ENCODE measurements at places on chromosomes 6 and 20.
A peak's percentile ranks its signal among the peaks of the same experiment; 100 is the strongest.

GRCh38 chr6:14763139-14763538 lies 482.7 kb upstream of the JARID2 start:
- DNase-seq = no peak

GRCh38 chr6:134415656-134416055 lies 97.7 kb upstream of the SGK1 start:
- DNase-seq = no peak

GRCh38 chr20:44962483-44962882 lies 2.3 kb upstream of the TOMM34 start:
- DNase-seq = no peak

DNA sequence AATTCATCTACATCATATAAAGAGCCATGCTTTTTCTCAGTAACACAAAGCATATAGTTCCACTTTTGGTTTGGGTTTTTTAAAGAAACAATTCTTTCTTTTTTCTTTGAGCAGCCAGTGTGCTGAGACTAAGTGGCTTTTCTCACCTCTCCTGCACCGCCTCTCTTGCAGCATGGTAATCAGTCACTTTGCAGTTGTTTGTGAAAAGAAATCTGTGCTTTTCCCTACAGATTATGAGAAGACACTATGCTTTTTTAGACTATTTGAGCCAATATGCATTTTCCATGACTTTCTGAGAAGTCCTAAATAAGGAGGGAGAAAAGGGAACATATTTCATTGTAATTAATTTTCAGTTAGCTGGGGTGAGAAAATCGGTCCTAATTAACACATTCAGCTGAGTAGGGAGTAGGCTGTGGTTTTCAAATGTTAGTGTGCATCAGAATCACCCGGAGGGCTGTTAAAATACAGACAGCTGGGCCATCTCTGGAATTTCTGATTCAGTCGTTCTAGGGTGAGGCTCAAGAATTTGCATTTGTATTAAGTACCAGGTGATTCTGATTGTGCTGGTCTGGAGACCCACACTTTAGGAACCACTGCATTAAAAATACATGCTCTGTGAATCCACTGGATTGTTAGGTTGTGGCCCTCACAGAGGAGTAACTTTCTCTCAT lies 155.2 kb downstream of the TINAG start:
- DNase-seq = no peak

- DNase-seq = no peak
Measured at GRCh38 chr20:53493311-53493857, 100.3 kb downstream of the ZNF217 start.

GRCh38 chr6:137200288-137200687 lies 18.9 kb downstream of the IFNGR1 start:
- DNase-seq = no peak

DNA sequence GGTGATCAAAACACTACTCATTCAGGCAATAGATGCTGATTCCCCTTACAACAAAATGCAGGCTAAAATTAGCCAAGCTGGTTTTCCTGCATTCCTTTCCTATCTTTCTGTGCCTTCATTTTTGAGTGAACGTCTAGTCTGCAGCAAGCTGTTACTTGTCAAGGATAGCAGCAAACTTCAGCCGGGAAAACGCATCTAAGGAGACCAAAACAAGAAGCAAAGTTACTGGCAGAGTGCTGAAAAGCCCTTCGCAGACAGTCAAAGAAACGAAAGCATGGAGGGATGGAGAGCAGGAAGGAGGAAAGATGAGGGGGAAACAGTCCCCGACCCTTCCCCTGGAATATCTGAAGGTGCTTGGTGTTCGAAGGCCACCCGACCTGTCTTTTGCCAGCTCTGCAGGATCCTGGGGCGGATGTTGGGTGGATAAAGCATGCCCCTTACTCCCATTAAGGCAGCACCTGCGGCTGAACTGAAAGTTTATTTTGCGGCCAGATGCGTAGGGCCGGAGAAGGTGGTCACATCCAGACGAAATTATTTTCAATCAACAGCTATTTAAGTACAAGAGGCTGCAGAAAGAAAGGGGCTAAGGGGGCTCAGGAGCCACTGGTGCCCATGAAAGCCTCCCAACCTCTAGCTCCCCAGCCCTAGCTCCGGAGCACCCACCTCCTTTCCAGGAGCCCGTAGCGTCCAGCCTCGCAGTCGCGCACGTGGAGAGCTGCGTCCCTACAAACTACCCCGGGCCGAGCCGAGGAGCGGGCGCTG lies 538 bp downstream of the FERMT1 start:
- no peak for DNase-seq

- DNase-seq = no peak
Measured at GRCh38 chr6:111996144-111996865, 57.6 kb upstream of the CCN6 start.

GRCh38 chr6:81373414-81373813 lies 379.1 kb downstream of the TENT5A start:
- DNase-seq = no peak

DNA sequence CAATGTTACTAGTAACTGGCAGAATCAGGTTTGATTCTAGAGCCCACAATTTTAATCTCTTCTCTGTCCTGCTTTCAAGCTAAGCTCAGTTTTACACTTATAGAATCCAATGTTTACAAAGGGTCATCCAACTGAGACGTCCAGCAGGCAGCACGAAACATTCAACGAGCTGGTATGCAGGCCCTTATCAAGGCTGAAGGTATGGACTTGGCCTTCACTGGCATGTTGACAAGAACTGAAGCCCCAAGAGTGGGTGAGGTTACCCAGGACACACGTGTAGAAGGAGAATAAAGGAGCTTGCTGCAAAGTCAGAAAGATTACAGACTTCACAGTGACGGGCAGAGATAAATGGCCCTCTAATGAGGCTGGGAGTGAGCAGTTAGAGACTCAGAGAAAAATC lies 187.4 kb downstream of the KIF16B start:
- DNase-seq = no peak

GRCh38 chr20:58963060-58963584 lies 17.9 kb upstream of the NELFCD start:
- DNase-seq = no peak

DNA sequence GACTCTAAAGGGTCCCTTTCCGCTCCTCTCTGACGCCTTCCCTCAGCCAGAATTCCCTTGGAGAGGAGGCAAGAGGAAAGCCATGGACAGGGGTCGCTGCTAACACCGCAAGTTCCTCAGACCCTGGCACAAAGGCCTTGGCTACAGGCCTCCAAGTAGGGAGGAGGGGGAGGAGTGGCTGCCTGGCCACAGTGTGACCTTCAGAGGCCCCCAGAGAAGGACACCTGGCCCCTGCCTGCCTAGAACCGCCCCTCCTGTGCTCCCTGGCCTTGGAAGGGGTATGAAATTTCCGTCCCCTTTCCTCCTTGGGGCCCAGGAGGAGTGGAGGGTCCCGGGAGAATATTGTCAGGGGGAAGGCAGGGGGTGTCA lies 2.7 kb downstream of the VEGFA start:
- no peak for DNase-seq

GRCh38 chr20:62900052-62900691 lies 26.1 kb downstream of the DIDO1 start:
- peak; percentile 64 for DNase-seq

GRCh38 chr6:157753291-157753690 lies 69.8 kb upstream of the SNX9 start:
- DNase-seq = no peak

DNA sequence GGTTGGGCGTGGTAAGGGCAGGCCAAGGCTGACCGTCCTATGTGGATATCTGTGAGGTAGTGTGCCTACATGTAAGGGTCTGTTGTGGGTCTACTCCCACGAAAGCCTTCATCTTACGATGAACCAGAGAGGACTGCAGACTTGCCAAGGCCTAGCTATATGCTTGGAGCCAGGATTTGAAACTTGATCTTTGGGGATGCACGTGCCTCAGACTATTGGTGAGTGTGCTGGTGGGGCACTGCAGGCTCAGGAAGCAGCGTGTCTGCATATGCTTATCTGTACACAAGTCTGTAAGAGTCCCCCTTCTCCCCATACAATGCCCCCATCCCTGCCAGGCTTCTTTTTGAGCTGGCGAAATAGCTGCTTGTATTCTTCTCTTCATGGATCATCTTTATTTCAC lies 17.9 kb downstream of the PLCG1 start:
- DNase-seq = no peak

DNA sequence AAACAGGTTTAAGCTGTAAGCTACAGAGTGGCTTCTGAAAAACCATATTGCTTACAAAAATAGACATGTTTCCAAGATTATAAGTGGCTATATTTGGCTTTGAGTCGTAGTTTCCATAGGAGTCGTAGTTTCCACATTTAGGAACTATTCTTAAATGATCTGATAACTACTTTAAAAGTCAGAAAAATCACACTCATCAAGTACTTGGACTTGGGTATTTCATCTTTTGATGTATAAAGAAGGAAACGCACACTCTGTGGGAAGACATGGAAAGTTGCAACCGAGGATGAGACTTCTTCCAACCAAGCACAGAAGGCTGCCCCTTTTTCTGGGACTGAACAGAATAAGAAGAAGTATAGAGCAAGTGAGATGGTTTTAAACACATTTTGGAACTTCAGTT lies 118.3 kb downstream of the KHDRBS2 start:
- no peak for DNase-seq

- DNase-seq = peak; percentile 30
Measured at GRCh38 chr6:31737991-31738979, 1.5 kb upstream of the MSH5 start.

DNA sequence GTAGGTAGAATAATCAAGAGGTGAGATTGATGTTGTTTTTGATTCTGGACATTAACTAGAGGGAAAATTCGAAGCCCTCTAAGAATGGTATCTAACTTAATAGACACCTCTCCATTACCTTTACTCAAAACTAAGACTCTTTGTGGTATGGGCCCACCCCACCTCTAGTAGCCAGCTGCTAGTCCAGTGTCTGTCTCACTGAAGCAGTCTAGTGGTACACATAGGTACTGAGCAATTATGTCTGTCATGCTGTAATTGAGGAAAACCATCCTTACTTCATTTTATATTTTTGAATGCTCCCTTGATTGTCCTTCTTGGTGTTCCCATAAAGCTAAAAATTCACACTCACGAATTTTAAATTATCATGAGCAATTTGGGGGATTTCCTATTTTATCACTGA lies 290.7 kb downstream of the ARHGAP18 start:
- DNase-seq = no peak

GRCh38 chr6:31354864-31355582 lies 2.0 kb downstream of the HLA-B start:
- DNase-seq = no peak

DNA sequence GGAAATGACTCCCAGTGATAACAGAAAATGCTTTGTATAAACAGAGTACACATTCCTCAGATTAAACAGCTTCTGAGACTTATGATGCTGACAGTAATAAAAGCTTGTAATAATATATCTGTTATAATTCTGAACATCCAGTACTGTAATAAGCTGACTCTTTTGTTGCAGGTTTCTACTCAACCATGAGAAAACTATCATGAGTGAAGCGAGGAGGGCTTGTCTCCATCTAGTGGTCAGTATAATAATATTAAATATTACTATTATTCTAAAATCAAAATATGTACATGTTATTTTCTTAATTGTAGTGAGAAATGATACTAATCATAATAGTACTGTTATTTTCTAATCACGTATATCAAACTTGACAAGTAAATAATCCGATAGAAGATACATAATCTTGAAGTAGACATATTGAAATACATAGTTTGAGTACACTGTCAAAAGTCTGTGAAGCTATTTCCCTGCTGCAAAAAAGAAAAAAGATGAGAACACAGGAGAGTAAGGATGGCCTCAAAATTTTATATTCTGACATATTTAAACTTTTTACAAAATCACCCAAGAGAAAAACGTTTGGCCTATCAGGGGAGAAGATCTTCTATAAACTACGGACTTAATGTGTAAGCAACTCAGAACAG lies 183.1 kb downstream of the MOXD1 start:
- no peak for DNase-seq

DNA sequence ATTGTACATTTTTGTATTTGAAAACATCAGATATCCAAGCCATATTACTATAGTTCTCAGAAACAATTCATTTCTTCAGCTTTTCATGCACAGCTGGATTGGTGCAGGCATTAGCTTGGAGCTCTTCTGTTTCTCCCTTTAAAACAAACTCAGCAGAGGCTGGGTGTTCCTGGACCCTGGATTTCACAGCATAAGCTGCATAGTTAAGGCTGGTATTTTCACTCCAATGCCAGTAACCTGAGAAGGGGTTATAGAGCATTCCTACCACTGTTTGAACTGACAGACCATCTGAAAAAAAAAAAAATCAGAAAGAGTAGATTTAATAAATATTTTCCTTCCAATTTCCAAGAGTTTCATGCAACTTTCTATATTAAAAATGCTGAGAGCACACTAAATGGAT lies 20.1 kb upstream of the FAXC start:
- DNase-seq = no peak

- DNase-seq = no peak
Measured at GRCh38 chr6:156310701-156311100, 466.5 kb upstream of the ARID1B start.

All from stimulated activated CD4-positive, alpha-beta T cell treated with anti-CD3 and anti-CD28 coated beads, Interleukin-1b, Interleukin-23, amount 100 ng/mL, for 4 hours (primary cell).